Right renal cortex interstitium (tissue), 3 donors: ENCODE measurements at places on chromosomes 1 and 21. TPM values are rescaled to one million over a fixed set of nuclear protein-coding genes. Genes with fewer than 3 reads are reported as not detected.

DCDC2B gene
- polyA plus RNA-seq, result 0.62 TPM

GBP6 gene
- polyA plus RNA-seq, result not detected

PGLYRP3 gene
- polyA plus RNA-seq, result not detected

SLAMF9 gene
- polyA plus RNA-seq, result not detected
